NCI-H1048 (cell line): ENCODE measurements at places on chromosomes 16 and 17.

GRCh38 chr17:42067371-42068091 is 17.1 kb upstream of the C17orf113 start:
- no peak for DNase-seq

- DNase-seq = no peak
These were observed 3.9 kb downstream of the GLIS2 start for GRCh38 chr16:4319454-4320421.

DNA sequence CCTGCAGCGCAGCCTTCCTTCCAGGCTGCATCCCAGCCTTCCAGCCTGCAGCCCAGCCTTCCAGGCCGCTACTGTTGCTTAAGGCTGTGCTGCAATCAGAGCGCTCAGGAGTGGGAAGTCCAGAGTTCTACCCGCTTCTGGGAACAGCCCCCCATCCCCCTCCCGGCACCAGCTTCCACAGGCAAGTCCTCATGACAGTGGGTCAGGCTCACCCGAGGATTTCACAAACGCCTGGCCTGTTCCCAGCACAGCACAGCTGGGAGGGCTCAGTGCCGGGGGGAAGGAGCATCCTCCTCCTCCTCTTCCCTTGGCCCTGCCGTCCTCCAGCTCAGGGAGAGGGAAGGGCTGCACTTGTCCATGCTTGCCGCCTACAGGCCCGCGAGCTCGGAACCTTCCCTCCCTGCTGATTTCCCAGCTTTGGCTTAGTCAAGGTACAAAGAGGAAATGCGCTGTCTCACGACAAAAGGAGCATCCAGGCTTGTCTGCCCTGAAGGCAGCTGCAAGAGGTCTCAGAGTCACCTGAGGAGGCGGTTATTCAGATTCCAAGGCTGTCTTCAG is 8.3 kb downstream of the SOCS3 start:
- DNase-seq = no peak

DNA sequence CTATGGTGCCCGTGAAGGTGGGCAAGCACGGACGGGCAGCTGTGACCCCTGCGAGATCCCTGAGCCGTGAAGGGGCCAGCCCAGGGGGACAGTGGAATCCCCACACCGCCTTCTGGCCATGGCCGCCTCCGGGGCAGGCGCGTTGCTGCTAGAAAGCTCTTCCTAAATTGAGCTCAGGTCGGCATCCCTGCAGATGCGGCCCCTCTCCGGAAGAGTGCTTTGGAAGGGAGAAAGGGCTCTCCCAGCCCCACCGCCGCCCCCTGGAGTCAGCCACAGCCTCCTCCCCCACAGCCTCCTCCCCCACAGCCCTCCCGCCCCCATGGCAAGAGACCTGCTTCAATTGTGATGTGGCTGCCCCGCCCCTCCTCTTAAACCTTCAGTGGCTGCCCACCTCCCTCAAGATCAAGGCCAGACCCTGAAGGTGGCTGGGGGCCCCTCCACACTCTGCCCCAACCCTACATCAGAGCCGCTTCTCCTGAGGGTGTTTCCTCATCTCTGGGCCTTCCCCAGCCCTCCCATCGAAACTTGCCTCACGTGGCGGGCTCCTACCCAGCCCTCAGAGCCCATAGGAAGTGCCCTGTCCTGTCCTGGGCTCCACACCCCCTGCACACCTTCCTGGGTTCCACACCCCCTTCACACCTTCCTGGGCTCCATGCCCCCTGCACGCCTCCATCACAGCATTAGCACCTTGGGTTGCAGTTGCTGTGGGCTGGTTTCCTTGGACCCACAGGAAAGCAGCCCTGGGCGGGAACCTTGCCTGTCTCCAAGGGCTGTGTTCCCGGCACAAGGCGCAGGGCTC is 5.5 kb upstream of the CBFA2T3 start:
- no peak for DNase-seq

- DNase-seq = no peak
These were observed 6.2 kb upstream of the AGRP start for GRCh38 chr16:67489401-67490083.

GRCh38 chr16:49000594-49000993 is 281.0 kb downstream of the CBLN1 start:
- DNase-seq = no peak

DNA sequence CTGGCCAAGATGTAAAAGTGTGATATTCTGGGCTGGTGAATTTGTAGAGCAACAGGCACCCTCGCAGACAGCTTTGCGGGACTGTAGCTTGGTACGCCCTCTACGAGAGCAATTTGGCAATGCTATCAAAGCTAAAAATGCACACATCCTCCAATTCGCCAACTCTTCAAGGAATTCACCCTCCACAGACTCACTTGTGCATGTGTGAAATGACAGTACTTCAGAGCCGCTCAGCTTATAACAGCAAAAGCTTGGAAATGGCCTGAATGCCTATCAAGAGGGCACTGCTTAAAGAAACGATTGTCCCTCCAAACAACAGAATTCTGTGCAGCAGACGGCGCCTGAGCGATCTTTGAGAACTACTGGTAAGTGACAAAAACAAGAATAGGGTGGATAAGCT is 130.8 kb downstream of the SDK2 start:
- no peak for DNase-seq

DNA sequence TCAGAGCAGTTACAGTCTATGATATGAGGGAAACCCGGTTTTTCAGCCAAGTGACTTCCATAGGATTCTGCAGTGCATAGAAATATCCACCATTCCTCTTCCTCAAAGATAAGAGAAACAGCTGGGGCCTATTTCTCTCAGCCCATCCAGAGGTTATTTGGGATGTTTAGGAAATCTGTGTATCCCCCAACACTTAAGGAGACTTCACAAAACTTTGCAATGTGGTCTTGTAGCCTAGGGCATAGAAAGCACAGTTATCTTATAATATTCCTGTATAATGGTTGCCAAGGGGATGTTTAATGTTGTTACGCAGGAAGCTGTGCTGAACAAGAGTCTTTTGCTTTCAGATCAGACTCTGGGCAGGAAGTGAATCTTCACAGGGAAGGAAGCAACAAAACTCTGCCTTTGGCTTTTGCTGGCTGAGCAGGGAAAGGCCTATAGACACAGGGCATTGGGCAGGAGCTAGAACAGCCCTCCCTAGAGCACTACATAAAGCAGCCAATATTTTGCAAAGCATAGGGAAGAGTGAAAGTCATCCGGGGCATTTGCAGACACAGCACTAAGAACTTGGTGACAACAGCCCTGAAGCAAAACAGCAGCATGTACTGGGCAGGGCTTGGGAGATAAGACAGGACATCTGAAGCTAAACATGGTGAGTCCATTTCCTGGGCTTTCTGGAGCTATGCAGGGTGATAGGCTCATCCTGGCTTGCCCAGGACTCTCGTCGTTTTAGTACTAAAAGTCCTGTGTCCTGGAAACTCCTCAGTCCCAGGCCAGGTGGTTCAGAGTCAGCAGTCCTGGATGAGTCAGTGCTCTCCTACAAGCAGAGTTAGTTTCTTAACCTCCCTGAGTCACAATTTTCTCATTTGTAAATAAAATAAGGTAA is 18.7 kb upstream of the BEAN1 start:
- no peak for DNase-seq

DNA sequence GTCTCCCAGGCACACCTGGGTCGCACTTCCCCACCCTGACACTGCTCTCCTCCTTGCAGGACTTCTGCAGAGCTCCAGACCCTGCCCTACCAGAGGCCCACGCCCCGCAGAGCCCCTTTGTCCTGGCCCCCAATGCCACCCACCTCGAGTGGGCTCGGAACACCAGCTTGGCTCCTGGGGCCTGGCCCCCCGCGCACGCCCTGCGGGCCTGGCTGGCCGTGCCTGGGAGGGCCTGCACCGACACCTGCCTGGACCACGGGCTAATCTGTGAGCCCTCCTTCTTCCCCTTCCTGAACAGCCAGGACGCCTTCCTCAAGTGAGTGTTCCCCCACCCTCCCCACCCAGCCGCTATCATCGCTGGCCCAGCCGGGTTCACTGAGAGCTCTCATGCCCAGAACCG is 79.6 kb downstream of the MGAT5B start:
- no peak for DNase-seq

GRCh38 chr17:74457146-74457819 is 9.2 kb upstream of the CD300A start:
- peak; percentile 44 for DNase-seq

- DNase-seq = no peak
These were observed 53.9 kb downstream of the MYO1D start for GRCh38 chr17:32822996-32823395.

- DNase-seq = no peak
These were observed 117.5 kb downstream of the ZFHX3 start for GRCh38 chr16:72930396-72930795.

DNA sequence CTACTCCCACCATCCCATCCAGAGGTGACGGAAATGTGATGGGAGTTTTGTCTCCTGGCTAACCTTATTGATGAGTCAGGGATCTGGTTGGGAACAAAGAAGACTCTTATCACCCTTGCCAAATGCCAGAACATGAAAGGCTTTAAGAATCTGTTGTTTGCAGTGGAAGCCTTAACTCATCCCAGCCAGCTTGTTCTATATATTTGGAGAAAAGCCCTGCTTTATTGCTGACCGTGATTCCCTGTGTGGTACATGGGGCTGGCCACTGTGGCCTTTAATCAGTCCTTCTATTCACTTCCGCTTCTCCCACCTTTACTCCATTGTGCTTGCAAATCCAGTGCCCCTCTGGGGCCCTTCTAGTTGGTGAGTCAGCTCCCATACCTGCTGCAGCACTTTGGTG is 156.6 kb downstream of the PHKB start:
- DNase-seq = no peak

GRCh38 chr16:13322336-13322735 is 420.9 kb downstream of the SHISA9 start:
- DNase-seq = no peak

DNA sequence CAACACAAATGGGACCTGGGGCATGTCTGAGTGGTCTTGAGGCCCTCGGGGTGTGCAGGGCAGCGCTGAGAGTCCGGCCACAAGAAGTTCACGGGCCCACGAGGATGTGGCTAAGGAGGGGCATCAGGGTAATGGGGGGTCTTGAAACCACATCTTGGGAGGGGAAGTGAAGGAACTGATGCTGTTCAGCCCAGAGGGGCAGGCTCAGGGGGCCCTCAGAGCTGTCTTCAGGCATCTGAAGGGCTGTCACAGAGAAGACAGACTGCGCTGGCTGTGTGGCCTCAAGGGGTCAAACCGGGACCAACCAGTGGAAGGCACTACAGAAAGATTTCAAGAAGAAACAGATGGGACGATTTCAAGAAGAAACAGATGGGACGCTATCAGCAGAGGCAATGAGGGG is 45.1 kb downstream of the ZNF423 start:
- no peak for DNase-seq

DNA sequence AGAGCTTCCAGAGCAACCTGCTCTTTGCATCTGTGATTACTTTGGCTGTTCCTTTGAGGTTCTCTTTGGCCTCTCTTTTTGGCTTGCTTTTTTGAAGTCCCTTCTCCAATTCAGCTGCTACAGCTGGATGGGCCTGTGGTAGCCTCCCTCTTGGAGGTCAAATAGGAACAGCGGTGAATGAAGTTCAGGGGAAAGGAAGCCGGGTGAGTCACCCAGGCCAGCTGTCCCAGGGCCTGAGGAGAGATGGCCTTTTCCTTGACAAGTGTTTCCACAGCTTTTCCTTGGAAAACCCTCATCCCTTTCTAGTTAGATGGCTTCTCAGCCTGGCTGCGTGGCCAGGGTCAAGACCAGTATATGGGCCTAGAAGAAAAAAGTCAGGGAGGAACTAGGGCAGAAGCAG is 103.1 kb downstream of the STX8 start:
- no peak for DNase-seq

- DNase-seq = no peak
These were observed 49.1 kb downstream of the ARHGAP17 start for GRCh38 chr16:24966031-24966430.

- DNase-seq = no peak
These were observed 126.6 kb downstream of the AXIN2 start for GRCh38 chr17:65434878-65435277.

DNA sequence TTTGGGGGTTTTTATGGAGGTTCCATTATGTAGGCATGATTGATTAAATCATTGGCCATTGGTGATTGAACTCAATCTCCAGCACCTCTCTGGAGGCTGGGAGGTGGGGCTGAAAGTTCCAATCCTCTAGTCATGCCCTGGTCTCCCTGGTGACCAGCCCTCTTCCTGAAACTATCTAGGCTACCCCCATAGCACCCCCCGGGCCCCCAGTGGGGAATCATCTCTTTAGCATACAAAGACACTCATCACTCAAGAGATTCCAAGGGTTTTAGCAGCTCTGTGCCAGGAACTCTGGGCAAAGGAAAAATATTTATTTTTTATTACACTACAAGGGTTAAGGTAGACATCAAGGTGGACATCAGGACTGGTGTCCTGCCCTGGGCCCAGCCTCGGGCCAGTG is 10.6 kb downstream of the SLC46A1 start:
- DNase-seq = no peak

DNA sequence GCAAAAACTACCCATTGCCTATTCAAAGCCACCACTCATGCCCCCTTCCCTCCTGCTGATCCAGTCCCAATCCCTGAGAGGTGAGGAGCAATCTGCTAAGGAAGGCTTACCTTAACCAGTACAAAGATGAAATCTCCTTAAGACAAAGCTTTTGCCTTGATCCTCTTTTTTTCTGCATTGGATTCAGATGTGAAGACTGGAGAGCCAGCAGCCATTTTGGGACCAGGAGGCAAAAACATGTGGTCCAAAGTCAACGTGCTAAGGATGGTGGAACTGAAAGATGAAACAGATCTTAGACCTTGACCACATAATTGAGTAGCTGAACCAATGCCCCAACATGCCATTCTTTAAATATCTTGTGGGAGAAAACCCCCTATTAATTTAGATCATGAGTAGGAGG is 171.4 kb downstream of the IRX5 start:
- no peak for DNase-seq

DNA sequence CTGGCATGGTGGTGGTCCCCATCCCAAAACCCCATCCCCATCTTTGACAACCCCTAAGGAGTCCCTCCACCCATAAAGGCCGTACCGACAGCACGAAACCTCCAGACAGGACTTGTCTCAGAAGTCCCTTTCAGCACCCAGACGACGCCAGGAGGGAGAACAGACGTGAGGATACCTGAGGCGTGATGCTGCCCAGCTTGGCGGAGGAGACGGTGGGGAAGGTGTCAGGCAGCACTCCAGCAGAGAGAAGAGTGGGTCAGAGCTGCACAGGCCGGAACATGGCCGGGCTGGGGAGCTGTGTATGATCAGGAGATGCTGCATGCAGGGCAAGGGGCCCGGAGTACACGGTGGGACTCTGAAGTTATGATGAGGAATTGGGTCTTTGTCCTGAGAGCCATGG is 244.2 kb downstream of the GSG1L start:
- DNase-seq = no peak

GRCh38 chr17:71361656-71362450 is 759.0 kb upstream of the SOX9 start:
- no peak for DNase-seq
